ENCODE measurements at places on chromosomes 2 and 18.

DNA sequence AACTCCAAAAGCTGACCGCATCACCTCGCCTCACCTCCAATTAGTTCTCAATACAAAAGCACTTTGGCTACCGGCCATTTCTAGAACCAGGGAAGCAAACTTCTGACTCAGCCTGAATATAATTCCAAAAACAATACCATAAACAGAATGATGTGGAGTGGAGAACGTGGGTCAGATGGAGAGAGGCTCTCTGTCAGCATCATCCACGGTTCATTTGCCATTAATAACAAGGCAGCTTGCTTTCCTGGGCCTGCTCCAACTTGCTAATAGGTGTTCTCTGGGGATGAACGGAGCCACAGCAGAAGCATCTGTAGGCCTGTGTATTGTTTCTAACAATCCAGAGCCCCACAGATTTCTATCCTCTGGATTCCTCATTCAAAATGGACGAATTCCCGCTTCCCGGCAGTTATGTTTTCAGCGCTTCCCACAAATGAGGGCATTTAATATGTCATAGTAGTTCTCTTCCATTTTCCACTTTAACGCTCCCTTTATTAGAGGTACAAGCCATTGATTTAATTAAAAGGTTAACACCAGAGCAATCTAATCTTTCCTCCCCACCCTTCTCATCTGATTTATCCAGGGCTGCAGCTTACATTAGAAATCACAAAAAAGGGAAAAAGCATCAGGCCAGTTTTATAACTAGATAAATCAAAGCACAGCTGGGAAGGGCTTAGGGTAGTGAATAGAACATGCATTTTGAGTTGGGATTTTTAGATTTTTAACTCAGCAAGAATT, 23.2 kb upstream of the CNTNAP5 start:
- DNase-seq: no peak

DNA sequence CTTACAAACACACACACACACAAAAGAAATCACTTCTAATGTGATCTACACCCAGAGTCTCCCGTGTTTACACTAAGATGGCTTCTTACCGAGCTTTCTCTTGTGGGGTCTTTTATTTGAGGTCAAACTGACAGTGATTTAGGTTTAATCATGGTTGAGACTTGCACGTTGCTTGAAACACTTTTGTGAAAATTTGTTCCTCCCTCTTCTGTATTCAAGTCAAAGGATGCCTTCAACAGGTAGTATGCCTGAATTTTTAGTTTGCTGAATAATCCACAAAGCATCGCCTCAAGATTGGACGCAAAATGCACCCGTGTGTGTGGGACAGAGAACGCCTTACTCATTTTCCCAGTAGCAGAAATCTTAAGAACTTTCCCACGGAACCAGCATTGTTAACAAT, 4.0 kb upstream of the ZNF516 start:
- DNase-seq: no peak

DNA sequence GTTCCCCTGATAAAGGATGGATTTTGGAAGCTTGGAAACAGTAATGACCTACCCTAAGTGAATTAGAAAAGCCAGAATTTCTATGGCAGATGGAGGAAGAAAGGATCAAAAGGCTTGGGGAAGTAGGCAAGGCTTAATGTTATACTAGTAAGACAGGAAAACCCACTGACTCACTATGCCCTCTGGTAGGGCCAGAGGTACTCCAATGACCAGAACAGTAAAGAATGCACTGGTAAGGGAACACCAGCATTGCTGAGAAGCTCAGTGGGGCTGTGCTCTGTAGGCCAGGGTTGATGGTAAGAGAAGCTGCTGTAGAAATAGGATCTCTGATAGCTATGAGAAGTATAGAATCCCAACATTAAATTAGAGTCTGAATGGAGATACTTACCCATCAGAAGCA, 126.4 kb downstream of the GFPT1 start:
- no peak for DNase-seq

DNA sequence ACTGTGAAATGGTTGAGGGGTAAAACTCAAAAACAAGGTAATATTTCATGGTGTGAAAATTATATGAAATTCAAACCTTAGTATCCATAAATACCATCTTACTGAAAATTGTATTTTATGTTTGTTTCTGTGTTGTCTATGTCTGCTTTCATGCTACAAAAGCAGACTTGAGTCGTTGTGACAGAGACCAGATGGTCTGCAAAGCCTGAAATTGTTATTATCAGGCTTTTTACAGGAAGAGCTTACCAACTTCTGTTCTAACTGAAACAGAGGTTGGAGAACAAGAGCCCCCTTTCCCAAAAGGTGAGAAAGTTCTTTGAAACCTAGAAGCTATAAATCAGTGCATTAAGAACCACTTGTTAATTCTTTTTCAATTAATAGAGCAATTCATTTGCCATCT, 110.0 kb downstream of the COL4A4 start:
- DNase-seq: no peak

DNA sequence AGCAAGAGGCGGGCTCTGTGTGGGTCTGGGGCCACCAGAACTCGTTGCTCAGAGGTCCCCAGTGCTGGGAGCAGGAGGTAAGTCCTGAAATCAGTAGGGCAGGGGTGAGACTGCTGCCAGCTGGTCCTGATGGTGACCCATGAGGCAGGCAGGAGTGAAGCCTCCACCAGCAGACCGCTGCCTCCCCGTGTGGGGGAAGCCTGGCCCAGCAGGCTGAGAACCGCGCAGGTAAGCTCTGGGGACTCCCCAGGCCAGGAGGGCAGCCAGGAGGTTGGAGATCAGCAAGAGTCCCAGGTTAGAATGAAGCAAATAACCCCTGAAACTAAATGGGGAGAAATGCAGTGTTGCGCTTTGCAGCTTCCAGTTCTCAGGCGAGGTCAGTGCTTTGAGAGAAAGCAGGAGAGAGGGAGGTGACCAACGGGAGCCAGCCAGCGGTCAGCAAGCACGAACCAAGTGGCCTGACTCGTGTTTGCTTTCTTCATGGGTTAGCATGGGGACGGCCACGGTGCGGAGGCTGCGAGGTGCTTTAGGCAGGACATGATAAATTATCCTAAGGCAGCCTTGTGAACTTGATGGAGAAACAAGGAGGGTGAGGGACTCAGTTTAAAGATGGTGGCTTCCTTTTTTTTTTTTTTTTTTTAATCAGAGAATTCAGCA, 26.2 kb downstream of the INHBB start:
- DNase-seq: no peak

DNA sequence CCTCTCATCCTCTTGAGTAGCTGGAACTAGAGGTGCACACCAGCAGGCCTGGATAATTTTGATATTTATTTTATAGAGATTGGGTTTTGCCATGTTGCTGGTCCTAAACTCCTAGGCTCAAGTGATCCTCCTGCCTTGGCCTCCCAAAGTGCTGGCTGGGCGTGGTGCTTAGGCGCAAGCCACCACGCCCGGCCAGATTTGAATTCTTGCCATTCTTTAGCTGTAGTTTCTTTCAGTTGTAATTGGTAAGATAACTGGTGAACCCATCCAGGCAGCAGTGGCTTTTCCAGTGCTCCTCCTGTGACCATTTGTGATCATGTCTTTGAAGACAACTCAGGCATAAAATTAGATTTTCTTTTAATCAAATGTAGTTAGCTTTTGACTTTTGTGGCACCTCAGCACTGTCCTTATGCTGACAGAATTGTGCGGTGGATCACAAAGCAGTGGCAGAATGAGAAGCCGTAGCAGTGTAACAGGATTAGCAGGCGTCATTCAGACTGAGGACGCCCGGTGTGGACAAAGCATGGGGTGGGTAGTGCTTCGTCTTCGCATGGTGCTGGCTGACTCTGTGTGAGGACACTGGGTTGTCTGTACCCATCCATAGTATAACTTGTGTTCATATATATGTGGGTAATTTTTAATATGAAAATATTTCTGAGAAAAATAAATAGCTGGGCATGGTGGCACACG, 30.0 kb upstream of the TOGARAM2 start:
- DNase-seq: no peak

- peak; percentile 23 for DNase-seq
Measured at GRCh38 chr2:161436411-161436810, 20.3 kb downstream of the TBR1 start.

DNA sequence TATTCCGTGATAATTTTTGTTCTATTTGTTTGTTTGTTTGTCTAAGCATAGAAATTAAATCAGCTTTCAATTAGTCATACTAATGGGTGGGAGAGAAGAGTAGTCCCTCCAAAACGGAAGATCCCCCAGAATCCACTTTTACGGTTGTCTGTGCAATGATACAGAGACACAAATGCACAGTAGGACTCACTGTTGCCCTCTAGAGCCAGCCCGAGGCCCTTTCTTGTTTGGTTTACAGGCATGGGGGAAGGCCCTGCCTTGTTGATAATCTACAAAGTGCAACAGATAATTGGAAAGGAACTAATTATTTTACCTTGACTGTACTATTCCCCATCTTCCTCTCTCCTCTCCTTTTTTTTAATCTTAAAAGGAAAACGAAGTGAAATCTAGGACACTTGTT, 121.1 kb downstream of the ACOXL start:
- DNase-seq: no peak

- no peak for DNase-seq
Measured at GRCh38 chr18:45752681-45753080, 28.7 kb downstream of the SLC14A1 start.

DNA sequence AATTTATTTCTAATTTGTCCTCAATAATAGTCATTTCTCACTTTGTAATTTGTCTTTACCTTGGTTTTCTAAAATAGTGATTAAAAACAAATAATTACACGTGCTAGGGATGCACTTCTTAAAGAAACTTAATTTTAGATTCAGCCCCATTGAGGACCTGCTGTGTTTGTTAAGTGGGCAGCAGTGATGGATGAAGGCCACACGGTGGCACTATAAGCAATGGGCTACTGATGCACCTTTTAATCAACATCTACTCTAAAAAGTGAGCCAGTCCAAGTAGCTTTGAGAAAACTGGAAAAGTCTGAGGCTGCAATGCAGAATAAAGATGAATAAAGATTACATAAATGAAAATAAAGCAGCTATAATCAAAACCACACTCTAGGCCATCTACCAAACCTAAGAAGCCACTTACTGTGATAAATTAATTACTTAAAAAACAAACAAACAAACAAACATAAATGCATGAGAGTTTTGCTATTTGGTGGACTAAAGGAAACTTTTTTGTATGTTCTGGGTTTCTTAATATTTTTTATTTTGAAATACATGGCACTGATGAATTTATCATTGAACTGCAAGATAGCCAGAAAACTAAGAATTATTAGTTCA, 89.3 kb downstream of the PDE11A start:
- no peak for DNase-seq

GRCh38 chr2:183060571-183061231, 17.8 kb upstream of the DUSP19 start:
- DNase-seq: no peak

- DNase-seq: no peak
Measured at GRCh38 chr18:13464432-13465123, 246.0 kb downstream of the LDLRAD4 start.

DNA sequence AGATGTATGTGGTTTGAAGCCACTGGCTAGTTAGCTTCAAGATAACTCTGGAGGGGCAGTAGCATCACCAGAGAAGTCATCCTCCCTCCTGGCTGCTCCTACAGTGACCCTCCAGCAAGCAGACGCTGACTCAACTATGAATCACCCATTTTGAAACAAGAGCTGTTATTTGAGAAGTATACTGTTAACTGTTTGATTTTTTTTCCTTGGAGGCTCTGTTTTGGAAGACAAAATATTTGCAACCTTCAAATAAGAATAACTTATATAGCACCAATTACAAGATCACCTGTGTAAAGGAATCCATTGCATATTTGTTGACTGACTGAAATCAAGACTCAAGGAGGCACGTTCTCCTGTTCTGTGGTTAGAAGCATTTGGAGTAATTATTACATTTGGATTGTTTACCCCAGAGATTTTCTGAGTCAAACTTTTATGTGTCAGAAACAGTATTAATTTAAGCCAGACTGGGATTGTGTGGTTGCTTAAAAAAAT, 313.8 kb downstream of the MTX2 start:
- peak; percentile 73 for DNase-seq

- no peak for DNase-seq
Measured at GRCh38 chr2:241139531-241140444, 9.5 kb downstream of the PASK start.

- no peak for DNase-seq
Measured at GRCh38 chr2:218035463-218036100, 32.8 kb upstream of the TNS1 start.

DNA sequence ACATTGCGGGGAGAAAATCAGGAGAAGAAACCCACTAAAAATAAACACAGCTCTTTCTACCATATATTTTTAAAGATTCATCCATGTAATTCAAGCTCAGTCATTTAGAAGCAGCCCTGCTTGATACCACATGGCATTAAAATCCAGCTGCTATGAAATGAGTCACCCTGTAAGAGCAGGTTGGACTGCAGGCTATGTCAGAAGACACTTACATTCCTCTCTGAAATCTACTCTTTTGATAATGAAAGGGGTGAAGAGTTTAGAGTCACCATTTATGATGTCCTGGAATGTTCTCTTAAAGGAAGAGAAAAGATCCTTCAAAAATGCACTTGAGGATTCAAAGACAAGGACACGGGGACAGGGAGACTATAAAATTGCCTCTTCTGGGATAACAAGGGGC, 100.6 kb upstream of the APCDD1 start:
- DNase-seq: peak; percentile 79

GRCh38 chr2:145740302-145740701, 1220.4 kb upstream of the ZEB2 start:
- DNase-seq: no peak

GRCh38 chr2:11777066-11777782, 30.8 kb downstream of the LPIN1 start:
- no peak for DNase-seq

DNA sequence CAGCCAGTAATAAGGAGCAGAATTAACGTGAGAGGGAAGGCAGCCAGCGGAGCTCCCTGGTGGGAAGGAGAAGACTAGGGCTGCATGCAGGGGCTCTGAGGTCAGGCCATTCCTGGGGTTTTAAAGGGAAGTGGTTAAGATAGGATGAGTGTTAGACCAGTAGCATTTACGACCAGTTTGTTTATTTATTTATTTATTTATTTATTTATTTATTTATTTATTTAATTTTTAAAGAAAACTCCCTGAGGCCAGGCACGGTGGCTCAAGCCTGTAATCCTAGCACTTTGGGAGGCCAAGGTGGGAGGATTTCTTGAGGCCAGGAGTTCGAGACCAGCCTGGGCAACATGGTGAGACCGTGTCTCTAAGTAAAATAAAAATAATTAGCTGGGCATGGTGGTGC, 152.8 kb downstream of the FHOD3 start:
- no peak for DNase-seq

GRCh38 chr2:240355962-240356361, 79.5 kb upstream of the GPC1 start:
- DNase-seq: no peak

Measured in BJ (cell line).